ENCODE measurements at places on chromosomes 5 and 9.

DNA sequence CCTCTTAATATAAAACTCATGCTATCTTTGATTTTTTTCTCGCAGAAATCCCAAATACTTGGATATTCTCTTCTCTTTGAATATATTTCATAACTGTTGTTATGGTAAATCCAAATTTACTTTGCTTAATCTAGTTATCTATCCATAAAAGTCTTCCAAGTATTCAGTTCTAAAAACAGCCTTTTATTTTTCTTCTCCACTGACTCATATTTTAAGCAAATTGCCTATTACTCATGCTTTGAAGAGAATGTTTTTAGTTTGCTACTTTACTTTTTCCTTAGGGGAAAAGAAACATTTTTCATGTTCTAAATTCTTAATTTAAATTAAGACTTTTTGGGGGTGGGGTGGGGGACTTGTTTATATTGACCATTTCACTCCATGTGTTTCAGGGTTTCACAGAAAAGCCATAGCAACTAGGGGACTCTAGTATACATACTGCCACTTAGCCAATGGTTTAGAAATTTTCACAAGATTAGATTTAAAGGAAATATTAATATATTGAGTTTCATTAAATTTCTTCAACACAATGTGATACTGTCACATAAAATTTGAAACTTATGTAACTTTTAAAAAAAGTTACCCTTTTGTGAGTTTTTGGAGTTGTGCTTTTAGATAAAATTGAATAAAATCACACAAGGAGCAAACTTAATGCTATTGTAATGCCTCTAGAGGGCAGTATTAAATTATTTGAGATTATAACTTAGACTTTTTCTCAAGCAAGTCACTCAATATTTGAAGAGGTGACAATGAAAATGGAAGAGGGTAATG lies 545.8 kb upstream of the ARRDC3 start:
- no peak for DNase-seq

DNA sequence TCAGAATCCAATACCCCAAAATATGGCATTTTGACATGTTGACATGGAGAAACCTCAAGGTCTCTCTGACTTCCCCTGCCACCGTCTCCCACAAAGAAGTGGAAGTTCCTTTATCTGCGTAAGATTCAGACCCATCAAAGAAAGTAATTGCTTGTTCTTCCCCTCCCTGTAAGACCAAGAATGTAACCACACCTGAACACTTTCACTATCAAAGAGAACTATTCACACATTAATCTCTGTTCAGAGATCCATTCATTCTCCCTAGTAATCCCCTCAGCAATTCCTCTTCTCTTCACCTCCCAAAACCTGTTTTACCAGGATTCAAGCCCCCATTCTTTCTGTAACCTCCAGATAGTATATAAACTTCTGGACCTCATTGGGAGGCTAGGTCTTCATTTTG lies 4.1 kb upstream of the SLC1A1 start:
- no peak for DNase-seq

DNA sequence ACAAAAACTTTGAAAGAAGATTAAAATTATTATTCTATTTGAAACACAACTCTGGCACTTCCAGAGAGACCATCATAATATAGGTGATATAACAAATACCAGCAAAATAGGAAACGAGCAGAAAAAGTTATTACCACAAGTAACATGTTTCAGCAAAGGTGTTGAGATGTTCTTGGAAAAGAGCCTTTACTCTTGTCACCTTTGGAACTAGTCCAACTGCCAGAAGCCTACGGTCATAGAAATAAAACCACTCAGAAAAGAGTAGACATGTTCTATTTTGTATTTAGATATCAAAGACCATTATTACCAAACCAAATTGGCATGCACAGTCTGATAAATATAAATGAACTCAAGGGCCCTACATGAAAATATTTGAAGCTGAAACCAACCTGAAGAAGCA lies 145.0 kb upstream of the DMAC1 start:
- no peak for DNase-seq

GRCh38 chr9:85524531-85524930 lies 217.2 kb downstream of the AGTPBP1 start:
- DNase-seq, result no peak

- DNase-seq, result no peak
Observed at GRCh38 chr5:135628771-135629563, 50.2 kb upstream of the CXCL14 start.

DNA sequence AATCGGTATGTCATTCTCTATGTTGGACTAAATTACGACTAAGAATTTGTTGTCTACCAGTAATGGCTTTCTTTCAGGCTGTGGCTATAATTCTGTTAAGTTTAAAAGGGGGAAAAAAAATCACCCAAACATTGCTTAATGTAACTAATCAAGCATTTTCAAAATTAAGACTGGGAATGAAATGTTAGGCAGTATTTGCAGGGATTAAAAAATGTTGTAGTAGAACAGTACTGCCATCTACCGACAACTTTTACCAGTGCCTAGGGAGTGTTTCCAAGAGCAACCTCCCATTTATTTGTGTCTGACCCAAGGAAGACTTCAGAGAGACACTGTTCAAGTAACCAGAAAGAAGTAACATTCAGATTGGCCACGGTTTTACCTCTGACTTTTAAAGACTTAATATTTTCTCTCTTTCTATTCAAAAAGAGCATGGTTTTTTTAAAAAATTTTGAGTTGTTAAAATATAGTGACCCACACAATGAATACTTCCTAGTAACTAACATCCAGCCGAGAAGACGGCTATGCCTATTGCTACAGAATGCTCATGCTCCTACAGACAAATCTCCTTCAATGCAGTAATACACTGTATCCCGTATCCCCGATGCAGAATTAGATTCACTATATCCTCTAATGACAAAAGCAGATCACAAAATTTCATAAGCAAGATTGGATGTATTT lies 92.4 kb downstream of the ARL15 start:
- DNase-seq, result no peak

DNA sequence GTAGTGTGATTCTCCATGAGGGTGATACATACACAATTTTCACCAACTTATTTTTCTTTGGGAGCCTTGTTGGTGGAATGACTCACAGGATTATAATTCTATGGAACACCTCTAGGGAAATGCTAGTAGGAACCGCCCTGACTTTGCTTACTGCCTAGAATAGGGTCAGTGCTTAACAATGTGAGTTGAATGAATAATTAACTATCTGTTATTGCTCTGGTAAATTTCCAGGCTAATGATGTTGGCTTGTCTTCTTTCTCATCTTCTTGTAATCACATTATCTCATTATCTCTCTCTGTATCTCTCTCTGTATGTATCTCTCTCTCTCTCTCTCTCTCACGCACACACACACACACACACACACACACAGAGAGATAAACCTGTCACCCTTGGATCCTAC lies 291.1 kb downstream of the TRIM32 start:
- DNase-seq, result no peak

DNA sequence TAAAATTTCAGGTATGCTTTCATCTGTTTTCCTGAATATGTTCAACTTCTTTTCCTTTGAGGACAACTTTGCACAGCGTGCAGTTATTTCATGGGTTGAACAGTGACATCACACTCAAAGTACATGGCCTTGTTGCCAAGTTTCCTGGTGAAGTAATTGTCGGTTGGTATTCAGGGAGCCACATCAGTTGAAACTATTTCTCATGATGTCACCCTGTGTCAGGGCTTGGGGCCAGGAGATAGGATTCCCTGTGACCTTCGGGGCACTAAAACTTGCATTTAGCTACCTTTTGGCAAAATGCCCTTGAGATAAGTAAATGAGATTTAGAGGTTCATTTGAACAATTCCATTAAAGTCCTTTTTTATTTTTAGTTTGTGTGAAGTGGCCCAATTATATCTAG lies 383.9 kb downstream of the SH3GL2 start:
- no peak for DNase-seq

DNA sequence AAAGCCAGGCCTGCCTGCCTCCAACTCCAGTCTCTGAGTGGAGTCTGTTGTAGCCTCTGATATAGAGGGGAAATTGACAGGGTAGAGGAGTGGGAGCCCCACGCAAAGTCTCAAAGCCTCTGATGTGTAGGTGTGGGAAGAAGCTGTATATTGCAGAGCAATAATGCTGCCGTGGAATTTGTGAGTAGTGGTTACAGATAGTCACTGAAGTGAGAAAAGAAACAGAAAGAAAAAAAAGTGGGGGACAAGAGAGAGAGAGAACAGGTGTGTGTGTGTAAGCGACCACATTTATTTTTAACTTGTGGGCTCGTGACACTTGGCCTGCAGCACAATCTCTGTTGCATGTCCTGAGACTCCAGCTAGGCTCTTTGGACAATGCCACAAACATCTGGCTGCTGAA lies 227.8 kb downstream of the NSG2 start:
- no peak for DNase-seq

- no peak for DNase-seq
Observed at GRCh38 chr5:4027088-4027734, 431.6 kb downstream of the IRX1 start.

DNA sequence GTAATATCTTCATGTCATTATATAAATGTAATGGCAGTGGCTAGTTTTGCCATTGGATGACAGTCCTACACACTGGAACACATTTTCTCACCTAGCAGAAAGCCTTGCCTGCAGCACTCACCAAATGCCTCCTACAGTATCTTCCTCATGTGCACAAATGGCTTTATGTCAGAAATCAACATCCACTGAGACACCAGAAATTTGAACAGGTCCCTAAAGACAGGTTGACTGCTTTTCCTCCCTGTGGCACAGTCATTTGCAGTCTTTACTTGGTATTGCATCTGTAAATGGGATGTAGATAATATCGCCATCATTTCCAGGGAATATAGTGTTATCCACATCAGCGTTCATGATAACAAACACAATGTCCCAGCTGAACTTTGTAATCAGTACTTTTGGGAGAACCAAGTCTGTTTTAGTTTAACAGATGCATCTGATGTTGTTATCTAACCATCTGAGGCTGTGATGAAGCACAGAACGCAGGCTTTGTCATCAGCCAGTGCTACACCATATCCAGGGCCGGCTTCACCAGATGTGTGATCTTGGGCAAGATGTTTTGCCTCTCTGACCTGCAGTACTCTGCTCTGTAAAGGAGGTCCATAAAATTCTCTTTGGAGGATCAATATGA lies 83.9 kb upstream of the TAS2R1 start:
- DNase-seq, result no peak

- no peak for DNase-seq
Observed at GRCh38 chr5:42396111-42396510, 27.1 kb upstream of the GHR start.
